Caki2 (cell line): ENCODE measurements at places on chromosomes 3 and 15. TPM values are rescaled to one million over a fixed set of nuclear protein-coding genes. Genes with fewer than 3 reads are reported as not detected.

DNA sequence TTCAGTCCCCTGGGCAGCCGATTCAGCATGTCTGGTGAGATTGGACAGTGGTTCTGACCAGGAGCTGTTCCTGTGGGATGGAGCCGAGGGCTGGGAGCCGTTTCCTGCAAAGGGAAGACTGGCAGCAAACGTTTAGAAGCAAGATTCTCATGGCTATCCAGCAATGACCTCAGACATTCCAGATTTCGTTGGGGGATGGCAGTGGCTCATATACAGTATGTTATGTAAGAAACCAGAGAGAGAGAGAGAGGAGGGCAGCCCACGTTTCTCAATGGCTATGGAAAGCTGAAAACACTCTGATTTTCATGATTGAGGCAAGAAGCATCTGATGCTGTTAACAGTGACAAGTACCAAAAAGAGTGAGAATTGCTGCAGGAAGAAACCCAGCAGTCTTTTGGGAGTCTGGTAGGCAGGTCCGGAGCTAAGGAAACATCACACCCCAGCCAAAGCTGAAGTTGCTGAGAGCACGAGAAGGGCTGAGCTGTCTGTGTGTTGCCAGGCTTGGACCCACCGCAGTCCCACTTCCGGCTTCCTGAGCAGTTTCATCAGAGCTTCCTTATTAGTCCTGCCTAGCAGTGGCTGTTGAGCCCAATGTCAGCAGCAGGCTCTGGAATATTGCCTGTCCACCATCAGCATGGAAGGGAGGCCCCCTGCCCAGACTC is 25.6 kb upstream of the VPS8 start:
- no peak for DNase-seq

The TRH gene
- total RNA-seq = not detected in 2 replicates

- no peak for DNase-seq
These were observed 58.1 kb upstream of the CD200R1L start for GRCh38 chr3:112904786-112905185.

- DNase-seq = no peak
These were observed 66.3 kb downstream of the NIPA2 start for GRCh38 chr15:22904736-22905135.

The GCSAM gene
- total RNA-seq = not detected in 2 replicates

The SCN5A gene
- not detected in 2 replicates for total RNA-seq

GRCh38 chr3:62261736-62262135 is 111.6 kb downstream of the FEZF2 start:
- no peak for DNase-seq

The CCR9 gene
- total RNA-seq = 0.81 TPM in 1 of 2 replicates, not detected in the other

The STAB1 gene
- not detected in 2 replicates for total RNA-seq

GRCh38 chr3:107990926-107991325 is 99.9 kb downstream of the CD47 start:
- DNase-seq = no peak

The ENTPD3 gene
- total RNA-seq = not detected in 2 replicates

The HDC gene
- not detected in 2 replicates for total RNA-seq

GRCh38 chr3:127786353-127787070 is 35.8 kb downstream of the MGLL start:
- DNase-seq = no peak

DNA sequence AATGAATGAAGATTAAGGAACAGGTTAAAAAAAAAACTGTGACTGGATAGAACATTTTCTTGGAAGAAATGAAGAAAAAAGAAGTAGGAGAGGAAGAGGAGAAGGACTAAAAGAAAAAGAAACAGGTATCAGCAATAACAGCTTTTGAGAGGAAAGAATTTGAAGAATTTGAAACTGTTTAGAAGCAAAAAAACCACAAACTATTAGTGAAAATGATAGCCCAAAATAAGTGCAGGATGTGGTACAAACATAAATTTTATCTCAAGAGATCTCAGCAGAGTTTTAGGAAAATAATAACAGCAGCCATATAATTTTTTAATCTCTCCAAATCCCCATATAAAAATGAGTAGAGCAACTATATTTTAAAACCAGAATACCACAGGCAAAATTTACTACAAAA is 8.8 kb upstream of the A4GNT start:
- no peak for DNase-seq

The IGDCC3 gene
- total RNA-seq = not detected in 2 replicates

The TRPM1 gene
- 0.07 TPM in 1 of 2 replicates, not detected in the other for total RNA-seq

DNA sequence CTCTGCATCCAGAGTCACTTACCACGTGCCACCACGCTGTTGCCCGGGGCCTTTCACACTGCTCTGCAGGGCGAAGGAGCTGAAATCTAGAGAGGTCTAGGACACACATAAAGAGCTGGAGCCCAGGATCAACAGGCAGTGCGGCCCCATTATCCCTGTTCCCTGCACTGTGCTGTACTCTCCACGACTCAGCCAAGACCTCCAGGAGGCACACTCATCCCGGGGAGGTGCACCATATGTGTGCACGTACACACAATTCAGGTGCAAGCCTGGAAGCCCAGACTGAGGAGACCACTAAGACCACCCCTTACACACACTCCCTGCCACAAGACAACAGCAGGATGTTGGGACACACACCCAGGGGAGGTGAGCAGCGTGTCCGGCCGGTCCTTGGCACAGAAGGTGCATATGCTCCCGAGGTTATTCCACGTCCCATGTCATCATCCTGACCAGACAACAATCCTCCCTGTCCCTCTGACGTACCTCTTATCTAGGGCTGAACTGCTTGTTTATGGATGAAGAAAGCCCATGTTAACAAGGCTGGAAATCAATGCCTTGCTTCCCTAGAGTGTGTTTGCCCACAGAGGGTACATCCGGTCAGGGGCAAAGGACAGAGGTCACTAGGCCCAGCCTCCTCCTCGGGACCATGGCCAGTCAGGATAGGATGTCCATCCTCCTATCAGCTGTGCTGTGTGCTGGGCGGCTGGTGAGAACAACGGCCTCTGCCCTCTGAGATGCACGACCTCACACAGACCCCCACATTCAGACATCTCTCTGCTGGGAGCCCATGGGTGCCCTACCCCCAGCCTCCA is 16.1 kb downstream of the KLF15 start:
- no peak for DNase-seq

GRCh38 chr3:110773413-110773954 is 298.1 kb upstream of the NECTIN3 start:
- no peak for DNase-seq

GRCh38 chr3:111481551-111481950 is 60.4 kb upstream of the CD96 start:
- no peak for DNase-seq

DNA sequence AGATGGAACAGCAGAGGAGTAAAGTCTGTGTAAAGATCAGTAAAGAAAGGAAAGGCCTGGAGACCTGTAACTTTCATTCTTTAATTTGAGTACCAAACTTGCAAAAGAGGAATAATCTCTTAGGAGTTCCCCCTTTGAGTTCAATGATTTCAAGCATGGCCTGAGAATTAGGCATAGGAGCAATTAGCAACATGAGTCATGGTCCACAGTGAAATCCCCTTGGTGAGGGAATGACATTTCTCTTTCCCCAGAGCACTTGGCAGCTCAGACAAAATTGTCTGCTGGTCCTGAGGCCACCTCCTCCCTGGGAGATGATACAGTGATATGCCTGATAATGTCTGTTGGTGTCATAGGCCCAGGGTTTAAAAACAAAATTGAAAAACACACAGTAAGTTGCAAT is 81.4 kb upstream of the CRBN start:
- DNase-seq = no peak

GRCh38 chr3:60081381-60082095 is 1031.7 kb upstream of the CFAP20DC start:
- no peak for DNase-seq
